ENCODE measurements at places on chromosomes 1 and 21.

GRCh38 chr1:195580988-195581387 lies 1027.3 kb downstream of the KCNT2 start:
- no peak overlapping the region for H3K4me3 ChIP-seq
- DNase-seq, result no peak
- no peaks in the 10 kb centered on the region for H3K36me3 ChIP-seq
- no peaks in the 10 kb centered on the region for H3K4me1 ChIP-seq
- H3K27me3 ChIP-seq, result no peaks in the 10 kb centered on the region

DNA sequence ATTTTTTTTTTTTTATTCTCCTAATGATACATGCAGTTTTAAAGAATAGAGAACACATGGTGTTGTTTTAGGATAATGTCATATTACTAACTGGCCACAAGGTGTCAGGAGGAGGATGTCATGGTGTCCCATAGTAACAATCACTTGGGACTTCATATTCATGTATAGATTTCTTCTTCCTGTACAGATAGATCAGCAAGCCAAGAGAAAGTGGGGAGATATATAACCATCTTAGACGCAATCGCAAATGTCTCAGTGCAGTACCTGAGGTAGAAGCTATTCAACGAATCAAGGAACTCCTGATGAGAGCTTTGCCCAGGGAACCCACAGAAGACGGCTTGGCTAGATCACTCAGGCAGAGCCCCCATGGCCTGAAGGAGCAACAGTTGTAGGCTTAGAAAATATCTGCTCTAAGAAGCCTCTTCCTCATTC lies 12.3 kb downstream of the OR2T11 start:
- H3K27ac ChIP-seq, result no peak overlapping the region
- H3K4me3 ChIP-seq, result no peak overlapping the region
- DNase-seq, result no peak
- H3K36me3 ChIP-seq, result no peaks in the 10 kb centered on the region
- no peaks in the 10 kb centered on the region for H3K4me1 ChIP-seq

DNA sequence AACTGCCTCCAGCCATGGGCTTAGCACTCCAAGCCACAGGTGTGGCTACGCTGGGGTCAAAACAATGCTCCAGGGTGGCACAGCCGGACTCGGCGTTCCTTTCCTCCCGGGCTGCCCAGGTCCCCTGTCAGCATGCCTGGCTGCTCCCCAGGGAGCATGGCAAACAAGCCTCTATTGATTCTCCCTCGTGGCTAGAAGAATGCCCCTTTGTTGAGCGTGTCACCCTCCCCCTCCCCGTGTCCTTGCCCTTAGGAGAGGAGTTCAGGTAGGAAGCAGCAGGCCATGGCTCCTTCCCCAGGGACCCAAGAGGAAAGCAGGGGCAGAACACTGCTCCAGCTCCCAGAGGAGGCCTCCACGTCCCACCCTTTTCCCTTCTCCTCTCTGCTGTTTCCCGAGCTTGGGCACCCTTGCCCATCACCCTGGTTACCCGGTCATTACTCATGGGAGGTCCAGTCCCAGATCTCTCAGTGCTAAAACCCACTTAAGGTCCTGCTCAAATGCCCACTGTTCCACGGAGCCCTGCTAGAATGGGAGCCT lies 57.4 kb upstream of the CITED4 start:
- no peaks in the 10 kb centered on the region for H3K4me1 ChIP-seq
- no peak overlapping the region for H3K4me3 ChIP-seq
- no peaks in the 10 kb centered on the region for H3K36me3 ChIP-seq
- H3K27me3 ChIP-seq, result no peaks in the 10 kb centered on the region
- DNase-seq, result no peak

- H3K4me1 ChIP-seq, result no peaks in the 10 kb centered on the region
- DNase-seq, result no peak
- no peak overlapping the region for H3K4me3 ChIP-seq
- no peak overlapping the region for H3K27ac ChIP-seq
- no peaks in the 10 kb centered on the region for H3K36me3 ChIP-seq
Measured at GRCh38 chr1:65850281-65850680, 57.6 kb downstream of the PDE4B start.

- DNase-seq, result no peak
- no peaks in the 10 kb centered on the region for H3K4me1 ChIP-seq
- H3K27me3 ChIP-seq, result no peaks in the 10 kb centered on the region
- H3K4me3 ChIP-seq, result no peak overlapping the region
- no peak overlapping the region for H3K27ac ChIP-seq
- H3K36me3 ChIP-seq, result no peaks in the 10 kb centered on the region
Measured at GRCh38 chr1:206521127-206521526, 13.8 kb downstream of the RASSF5 start.

DNA sequence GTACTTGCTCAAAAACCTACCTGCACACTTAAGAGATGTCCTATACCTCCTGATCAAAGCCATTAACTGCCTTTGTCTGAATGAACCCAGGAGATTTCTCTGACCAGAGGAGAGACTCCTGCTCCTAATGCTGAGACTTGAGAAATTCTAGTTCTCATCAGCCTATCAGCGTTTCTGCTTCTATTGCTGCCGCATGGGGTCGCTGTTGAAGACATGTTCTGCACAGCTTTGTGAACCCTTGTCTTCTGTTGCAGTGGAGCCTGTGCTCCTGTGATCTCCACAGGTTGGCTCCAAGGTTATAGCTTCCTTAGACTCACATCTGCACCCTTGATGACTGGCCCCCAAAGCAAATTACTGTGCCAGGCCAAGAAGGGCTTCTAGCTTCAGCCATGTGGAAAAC lies 40.2 kb downstream of the EDN2 start:
- no peaks in the 10 kb centered on the region for H3K4me1 ChIP-seq
- H3K4me3 ChIP-seq, result no peak overlapping the region
- H3K27ac ChIP-seq, result no peak overlapping the region
- no peaks in the 10 kb centered on the region for H3K36me3 ChIP-seq

DNA sequence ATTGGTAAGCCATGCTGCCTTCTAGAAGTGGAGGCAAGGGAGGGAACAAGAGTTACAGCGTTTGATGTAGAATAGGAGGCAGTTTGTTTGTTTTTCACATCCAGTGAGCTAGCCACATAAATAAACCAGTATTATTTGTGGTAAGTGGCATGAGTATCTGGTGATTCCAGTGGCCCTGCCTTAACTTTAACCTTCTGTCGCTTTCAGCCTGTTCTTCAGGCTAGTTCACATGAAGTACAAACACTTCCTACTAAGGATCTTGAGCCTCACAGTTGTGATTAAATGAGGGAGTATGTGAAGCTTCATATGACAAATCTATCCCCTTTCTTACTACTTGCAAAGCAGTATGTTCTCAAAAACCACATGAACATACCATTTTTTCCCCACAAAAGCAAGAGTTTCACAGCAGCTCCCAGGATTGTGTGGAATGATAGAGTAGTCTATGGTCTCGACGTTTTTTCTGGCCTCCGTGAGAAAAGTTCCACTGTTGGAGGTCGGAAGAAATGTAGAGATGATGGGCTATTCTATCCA lies 59.5 kb downstream of the PHACTR4 start:
- H3K27ac ChIP-seq, result no peak overlapping the region
- no peaks in the 10 kb centered on the region for H3K4me1 ChIP-seq
- H3K27me3 ChIP-seq, result no peaks in the 10 kb centered on the region

- no peak overlapping the region for H3K4me3 ChIP-seq
- no peak for DNase-seq
- H3K27ac ChIP-seq, result no peak overlapping the region
Measured at GRCh38 chr1:93689521-93690223, 8.0 kb upstream of the BCAR3 start.

- no peak overlapping the region for H3K4me3 ChIP-seq
- H3K4me1 ChIP-seq, result no peaks in the 10 kb centered on the region
- no peak for DNase-seq
- H3K36me3 ChIP-seq, result no peaks in the 10 kb centered on the region
Measured at GRCh38 chr21:32457360-32457840, 44.9 kb downstream of the EVA1C start.

- H3K4me3 ChIP-seq, result no peak overlapping the region
- no peak for DNase-seq
- H3K27ac ChIP-seq, result no peak overlapping the region
- no peaks in the 10 kb centered on the region for H3K27me3 ChIP-seq
Measured at GRCh38 chr21:36780861-36781260, 81.9 kb downstream of the SIM2 start.

DNA sequence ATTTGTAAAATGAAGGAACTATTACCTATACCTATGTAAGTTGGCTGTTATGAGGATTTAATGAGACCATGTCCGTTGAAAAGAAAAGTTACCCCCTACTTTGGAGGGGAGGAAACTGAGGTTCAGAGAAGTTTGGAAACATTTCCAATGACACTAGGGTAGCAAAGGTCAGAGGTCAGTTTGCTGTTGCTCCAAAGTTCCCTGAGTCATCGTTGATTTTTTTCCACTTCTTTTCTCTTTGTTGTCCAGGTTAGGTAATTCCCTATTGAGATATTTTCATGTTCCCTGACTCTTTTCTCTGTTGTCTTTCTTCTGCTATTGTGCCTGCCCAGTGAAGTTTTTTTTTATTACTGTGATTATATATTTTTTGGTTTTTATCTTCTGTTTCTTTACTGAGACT lies 213.8 kb upstream of the C1orf174 start:
- H3K36me3 ChIP-seq, result no peaks in the 10 kb centered on the region
- H3K27ac ChIP-seq, result no peak overlapping the region
- H3K4me3 ChIP-seq, result no peak overlapping the region
- H3K4me1 ChIP-seq, result no peaks in the 10 kb centered on the region

GRCh38 chr1:176201568-176201967 lies 5.5 kb downstream of the COP1 start:
- no peak overlapping the region for H3K4me3 ChIP-seq
- peaks cover 17% of the 10 kb centered on the region for H3K4me1 ChIP-seq

DNA sequence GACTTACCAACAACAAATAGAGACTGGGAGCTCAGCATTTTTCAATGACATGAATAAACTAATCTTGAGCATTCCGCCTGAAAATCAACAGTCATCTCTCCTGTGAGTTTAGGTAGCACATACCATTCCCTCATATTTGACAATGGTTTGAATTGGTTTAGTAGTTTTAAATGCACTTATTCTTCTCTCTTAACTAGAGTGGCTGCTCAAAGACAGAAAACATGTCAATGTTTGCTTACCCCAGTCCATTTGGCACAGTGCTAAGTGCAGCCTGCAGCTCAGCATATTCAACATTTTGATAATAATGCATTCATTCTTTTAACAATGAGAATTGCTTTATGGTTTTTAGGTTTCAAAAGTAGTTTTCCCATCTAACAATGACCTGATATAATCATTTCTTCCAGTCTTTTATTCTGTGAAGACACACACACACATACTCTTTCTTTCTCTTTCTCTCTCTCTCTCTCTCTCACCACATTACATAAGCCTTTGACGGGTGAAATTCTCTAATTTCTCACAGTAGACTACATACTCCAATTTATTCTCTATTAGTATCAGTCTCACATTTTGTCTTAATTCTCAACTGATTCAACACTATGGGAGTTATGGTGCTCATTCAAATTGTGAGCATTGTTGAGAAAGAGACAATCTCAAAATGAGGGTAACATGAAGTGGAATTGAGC lies 432.3 kb downstream of the LRRIQ3 start:
- H3K4me3 ChIP-seq, result no peak overlapping the region
- no peaks in the 10 kb centered on the region for H3K4me1 ChIP-seq
- DNase-seq, result no peak
- no peak overlapping the region for H3K27ac ChIP-seq

DNA sequence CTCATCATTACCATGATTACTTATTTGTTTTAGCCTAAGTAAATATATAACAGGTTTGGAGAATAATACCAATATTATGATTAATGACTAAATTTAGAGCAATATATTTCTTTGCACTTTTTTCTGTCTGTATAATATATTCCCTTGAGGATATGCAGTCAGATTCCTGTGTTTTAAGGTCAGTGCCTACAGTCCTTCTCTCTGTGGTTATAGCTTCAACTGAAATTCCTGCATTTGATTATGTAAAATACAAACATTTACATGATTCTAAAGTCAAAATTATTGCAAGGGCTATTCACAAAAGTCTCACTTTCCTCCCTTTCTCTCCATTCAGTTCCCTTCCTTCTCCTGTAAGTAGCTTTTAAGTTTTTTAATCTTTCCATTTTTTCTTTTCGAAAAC lies 142.9 kb upstream of the COL6A1 start:
- H3K36me3 ChIP-seq, result no peaks in the 10 kb centered on the region
- H3K27ac ChIP-seq, result no peak overlapping the region
- no peak for DNase-seq
- H3K4me3 ChIP-seq, result no peak overlapping the region

DNA sequence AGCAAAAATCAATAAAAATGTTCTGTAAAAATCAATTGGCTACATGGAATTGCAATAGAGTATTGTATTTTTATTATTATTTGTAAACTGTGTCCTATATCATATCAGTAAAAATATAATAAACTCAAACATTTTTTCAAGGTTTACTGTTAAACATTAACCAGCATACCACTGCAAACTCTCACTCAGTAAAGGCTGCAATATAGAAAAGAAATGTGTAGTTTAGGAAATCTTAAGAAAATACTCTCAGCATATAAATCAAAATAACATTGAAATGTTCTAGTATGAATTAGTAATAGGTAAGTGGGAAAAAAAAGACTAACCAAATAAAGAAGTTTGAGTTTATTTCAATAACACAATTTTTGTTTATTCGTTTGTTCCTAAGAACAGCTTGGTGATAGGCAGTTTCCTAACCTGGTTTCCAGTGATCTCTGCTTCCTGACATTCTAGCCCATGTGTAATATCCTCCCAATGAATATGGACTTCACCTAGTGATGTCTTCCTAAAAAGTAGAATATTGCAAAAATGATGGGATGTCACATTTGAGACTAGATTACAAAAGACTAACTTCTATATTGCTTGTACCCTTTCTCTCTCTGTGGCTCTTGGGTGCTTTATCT lies 870.1 kb downstream of the BRINP3 start:
- no peaks in the 10 kb centered on the region for H3K36me3 ChIP-seq
- H3K4me1 ChIP-seq, result no peaks in the 10 kb centered on the region
- no peak overlapping the region for H3K4me3 ChIP-seq
- no peak overlapping the region for H3K27ac ChIP-seq

DNA sequence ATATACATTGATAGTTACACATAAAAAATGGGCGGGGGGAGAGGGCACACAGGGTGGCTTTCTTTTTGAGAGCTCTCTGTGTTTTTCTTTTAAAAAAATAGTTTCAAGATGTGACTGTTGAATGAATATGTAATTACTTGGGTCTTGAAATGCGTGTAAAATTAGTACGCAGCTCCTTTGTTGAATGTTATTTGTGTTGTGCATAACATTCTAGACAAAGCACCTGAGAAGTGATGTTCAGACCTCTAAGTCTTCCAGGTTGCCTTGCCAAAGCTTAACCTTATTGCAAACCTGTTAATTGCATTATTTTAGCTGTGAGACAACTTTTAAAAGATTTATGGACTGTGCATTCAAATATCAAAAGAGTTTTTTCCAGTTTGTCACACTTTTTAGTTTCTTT lies 5.4 kb downstream of the PBX1 start:
- H3K4me3 ChIP-seq, result no peak overlapping the region
- DNase-seq, result no peak
- H3K27me3 ChIP-seq, result peaks cover 6% of the 10 kb centered on the region
- no peaks in the 10 kb centered on the region for H3K36me3 ChIP-seq
- no peaks in the 10 kb centered on the region for H3K4me1 ChIP-seq

DNA sequence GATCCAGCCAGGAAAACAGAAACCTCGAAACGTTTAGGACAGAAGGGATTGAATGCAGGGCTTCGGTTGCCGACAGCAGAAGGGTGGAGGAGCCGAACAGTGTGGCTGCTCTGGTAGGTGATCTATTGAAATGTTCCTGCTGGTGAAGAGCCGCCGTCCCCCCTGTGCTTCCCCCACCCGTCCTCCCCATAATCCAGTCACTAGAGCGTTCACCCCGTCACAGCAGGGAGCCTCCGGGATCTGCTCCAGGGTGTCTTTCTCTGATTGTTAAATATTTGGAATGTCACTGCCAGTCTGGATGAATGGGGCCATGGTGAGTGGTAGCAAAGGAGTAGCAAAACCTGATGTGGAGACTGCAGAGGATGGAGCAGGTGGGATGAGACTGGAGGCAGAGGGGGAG lies 255.1 kb upstream of the CSF3R start:
- DNase-seq, result no peak
- H3K4me1 ChIP-seq, result no peaks in the 10 kb centered on the region
- H3K27ac ChIP-seq, result no peak overlapping the region
- peaks cover 6% of the 10 kb centered on the region for H3K27me3 ChIP-seq
- H3K36me3 ChIP-seq, result no peaks in the 10 kb centered on the region
- no peak overlapping the region for H3K4me3 ChIP-seq

All from effector memory CD4-positive, alpha-beta T cell (primary cell).